EL (cell line): ENCODE measurements at places on chromosomes 6 and 20.

DNA sequence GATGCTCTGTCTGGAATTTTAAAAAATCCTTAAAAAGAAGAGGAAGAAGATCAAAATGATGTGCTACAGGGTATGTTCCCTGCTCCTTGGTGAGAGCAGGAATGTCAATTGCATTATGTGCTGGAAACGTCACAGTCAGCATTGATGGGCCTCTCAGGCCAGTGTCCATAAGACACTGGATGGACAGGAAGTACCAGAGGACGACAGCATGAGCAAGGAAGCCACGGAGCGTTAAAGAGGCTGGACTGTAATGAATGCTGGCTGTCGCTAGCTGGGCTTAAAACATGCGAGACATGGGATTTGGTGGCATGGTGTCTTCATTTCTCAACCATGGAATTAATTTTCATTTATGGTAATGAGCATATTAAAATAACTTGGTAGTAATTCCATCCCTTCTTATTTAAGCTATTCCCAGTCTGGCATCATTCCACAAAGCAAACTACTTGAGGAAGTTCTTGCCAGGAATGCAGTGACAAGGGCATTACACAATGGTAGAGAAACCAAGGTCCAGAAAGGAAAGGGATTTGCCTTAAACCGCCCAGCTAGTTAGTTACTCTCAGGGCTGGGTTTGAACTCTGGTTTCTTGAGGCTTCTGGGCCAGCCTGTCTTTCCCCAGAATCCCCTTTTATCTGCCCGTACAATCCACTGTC, 166.6 kb upstream of the SOX4 start:
- DNase-seq: peak; percentile 17

- no peak for DNase-seq
Measured at GRCh38 chr20:64055893-64056638, 6.6 kb upstream of the SOX18 start.

DNA sequence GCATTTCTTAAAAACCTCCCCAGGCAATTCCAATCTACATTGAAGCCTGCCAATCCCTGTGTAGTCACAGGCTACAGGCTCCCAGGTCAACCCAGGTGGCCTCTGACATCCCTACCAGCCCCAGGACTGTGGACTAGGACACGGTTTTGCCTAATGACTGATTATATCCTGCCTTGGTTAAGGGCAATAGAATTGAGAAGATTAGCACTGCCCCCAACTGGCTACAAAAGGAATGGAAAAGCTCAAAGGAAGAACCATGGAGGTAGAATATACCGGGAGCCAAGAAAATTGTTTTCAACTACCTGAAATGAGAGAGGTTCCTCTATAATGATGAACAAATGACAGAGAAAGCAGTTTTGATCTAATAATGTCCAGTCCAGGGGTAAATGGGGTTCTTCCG, 421.1 kb upstream of the AGPAT4 start:
- peak; percentile 3 for DNase-seq

- peak; percentile 25 for DNase-seq
Measured at GRCh38 chr6:147507162-147508041, 1.1 kb upstream of the SAMD5 start.

DNA sequence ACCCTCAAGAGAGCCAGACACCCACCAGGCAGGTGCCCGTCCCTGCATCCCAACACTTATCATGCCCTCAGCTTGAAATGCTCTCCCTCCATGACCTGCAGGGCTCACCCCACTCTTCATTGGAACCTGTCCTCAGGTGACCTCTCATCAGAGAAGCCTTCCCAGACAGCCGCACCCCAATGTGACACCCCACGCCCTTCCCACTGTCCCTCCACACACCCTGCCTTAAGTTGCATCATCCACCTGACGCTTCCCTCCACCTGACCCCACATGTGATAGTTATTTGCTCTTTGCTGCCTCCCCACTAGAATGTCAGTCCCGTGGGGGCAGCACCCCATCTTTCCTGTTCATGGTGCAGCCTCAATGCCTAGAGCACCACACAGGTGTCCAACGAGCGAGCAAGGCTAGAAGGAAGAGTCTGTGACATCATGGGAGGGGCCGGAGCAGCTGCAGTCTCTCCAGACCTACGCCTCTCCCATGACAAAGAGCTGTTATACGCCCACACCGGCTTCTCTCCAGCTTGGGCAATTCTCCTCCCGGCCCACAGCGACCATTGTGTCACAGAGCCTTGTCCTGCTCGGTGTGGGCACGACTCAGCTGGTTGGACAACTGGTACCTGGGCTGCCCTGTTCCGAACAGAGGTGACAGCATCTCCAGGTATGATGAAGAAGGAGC, 58.2 kb downstream of the NFATC2 start:
- DNase-seq: no peak

DNA sequence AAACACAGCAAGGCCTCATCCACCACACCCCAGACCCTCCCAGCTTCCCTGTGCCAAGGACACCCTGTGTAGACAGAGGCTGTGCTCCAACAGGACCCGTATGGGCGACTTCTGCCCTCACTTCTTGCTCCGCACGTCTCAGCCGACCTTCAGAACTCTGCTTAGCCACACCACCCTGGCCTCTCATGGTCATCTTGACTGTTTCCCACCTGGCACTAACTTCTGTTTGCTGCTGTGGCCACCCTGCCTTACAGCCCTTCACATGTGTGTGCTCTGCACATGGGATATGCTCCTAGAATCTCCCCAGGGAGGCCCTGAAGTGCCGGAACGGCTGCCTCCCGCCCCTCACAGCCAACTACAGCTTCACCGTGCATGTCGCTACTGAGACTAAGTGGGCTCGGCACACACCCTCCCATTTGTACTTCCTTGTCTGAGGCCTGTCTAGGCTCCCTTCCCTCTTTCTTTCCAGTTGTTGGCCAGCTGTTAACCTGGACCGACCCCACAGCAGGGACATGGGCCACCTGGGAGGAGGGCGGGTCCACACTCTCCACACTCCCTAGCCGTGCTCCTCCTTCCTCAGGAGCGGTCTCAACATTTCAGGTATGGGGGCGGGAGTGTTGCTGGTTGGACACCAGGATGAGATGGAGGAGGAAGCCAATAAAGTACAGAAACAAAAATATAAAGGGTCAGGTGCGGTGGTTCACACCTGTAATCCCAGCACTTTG, 69.6 kb downstream of the PYGB start:
- DNase-seq: no peak

DNA sequence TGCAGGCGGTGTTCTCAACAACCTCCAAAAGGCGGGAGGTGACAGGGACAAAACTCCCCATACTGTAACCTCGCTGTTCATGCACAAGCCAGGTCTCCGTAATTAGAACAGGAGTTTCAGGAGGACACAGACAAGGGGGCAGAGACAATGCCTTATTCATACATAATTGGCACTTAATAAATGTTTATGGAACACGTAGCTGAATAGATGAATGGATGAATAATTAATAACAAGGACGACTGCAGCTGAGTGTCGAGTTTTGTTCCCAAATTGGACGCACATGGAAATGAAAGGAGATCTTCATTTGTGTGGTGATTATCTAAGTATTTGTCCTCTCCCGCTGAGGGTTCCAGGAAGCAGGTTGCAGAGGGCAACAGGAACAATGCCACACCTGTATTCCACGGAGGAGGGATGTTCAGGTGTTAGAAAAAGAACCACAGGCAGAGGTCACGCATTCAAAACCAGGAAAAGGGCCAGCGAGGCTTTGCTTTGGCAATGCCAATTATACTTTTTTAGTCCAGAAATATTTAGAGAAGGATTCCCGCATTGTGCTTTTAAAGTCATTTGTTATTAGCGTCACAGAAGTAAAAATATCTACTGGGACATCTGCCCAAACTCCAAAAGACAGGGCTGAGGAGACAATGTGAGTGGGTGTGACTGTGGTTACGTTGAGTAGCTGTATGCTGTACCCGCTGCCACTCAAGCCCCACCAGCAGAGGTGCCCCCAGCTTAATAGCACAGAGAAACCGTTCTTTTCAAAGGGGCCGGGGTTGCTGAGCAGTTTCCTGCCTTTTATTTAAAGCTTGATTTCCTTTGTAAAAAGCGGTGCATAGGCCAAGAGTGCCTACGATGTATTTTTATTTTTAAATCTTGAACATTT, 123.3 kb downstream of the PXDC1 start:
- DNase-seq: no peak

DNA sequence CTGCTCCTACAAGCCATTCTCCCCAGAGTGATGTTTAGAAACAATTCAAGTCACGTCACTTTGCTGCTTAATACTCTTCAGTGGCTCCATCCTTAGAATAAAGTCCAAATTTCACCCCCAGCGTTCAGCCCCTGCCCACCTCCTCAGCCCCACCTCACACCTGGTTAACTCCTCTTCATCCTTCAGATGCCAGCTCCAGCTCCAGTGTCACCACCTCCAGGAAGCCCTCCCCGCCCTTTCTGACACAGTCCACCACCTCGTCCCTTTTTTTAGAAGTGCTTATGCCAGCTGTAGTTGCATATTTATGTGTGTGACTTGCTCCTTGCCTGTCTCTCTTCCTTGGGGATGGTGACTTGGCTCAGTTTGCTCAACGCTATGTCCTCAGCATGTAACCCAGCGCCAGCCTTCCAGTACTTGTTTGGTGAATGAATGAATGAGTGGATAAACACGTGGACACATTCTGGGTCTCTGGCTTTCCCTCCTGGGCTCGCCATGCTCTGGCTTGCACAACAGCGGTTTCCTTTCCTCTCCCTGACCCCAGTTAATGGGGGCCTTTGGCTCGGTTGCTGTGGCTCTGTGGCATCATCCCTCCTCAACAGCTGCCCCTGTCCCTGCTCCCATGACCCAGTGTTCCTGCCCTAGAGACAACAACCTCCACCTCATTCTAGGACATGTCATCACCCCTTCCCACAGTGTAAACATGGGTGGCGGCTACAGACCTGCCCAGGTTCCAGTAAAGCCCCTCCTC, 3.7 kb upstream of the IP6K3 start:
- no peak for DNase-seq

DNA sequence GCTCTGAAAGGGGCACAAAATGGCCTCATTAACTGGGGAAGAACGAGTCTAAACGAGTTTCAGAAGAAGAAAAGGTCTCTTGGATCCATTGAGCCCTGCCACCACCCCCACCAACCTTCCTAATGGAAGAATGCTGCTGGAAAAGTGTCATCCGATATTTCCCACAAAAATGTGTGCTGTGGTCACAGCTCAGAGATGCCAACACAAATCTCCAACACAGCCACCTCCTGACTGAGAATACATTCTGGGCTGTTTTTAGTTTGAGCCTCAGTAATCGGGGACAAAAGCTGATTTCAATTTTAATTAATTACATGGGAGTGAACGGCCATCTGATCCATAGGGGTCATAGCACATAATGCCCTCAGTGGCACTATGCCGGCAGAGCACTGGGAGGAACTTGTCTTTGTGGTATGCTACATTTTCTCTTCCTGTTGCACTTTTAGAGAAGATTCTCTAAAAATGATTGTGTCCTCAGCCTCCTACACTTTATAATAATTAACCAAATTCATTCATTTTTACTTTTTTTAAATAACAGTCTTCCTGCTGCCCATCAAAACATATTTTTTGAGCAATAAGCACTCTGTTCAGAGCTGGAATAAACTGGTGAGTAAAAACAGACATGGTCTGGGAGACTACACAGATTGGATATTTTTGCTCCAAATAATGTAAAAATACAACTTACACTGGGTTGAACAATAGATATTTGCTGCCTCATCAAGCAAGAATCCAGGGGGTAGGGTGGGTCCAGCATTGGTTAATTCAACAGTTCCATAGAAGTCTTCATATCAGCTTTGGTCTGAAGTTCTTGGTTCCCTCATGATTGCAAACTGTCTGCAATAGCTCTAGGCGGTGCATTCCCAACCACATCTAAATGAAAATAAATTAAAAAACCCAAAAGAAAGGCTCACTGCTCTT, 143.6 kb upstream of the TMEM170B start:
- DNase-seq: peak; percentile 72

DNA sequence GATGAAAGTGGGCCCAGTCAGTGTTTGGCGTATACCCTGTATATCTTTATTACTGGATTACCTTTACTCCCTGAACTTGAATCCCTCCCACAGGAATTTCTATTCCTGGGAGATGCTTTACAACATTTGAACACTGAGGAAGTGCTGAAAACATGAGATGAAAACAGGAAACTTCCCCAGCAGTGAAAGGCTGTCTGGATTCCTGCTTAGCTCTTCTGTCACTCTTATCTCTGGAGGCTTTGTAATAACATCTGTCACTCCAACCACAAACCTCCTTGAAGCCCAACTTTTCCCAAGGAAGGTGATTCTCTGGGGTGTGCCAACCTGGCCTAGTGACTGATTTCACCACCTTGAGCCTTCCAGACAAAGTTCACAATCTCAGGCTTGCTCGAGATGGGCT, 264.5 kb upstream of the BMP2 start:
- DNase-seq: no peak

- no peak for DNase-seq
Measured at GRCh38 chr20:43550456-43550855, 8.4 kb upstream of the SGK2 start.

DNA sequence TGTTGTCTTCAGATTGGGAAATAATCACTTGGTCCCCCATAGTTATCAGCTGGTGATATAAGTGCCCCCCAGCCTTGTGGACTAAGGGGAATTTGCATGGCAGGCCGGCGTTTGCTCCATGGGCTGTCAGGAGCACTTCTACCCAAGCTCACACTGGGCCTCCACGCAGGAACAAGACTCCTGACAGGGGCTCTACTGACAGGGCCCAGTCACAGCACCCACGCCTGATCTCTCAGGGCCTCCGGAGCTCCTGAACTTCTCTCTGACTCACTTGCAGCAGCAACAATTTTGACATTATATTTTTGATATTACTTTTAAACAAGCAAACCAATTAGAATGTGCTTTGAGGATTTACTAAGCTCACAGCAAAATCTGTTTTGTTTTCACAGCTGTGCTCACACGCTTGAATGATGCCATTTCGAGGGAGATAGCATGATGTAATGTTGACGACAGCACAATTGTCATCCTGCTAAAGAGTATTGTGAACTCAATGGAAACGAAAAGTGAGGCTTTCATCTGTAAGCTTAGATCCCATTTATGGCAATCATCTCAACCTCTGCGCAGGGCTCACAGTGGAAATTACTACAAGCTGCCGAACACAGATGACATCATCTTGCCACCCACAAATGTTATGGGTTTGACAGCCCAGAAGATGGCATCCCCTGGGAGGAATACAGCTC, 28.7 kb upstream of the TXNDC5 start:
- DNase-seq: no peak

GRCh38 chr20:55500130-55500529, 505.2 kb downstream of the CBLN4 start:
- no peak for DNase-seq

DNA sequence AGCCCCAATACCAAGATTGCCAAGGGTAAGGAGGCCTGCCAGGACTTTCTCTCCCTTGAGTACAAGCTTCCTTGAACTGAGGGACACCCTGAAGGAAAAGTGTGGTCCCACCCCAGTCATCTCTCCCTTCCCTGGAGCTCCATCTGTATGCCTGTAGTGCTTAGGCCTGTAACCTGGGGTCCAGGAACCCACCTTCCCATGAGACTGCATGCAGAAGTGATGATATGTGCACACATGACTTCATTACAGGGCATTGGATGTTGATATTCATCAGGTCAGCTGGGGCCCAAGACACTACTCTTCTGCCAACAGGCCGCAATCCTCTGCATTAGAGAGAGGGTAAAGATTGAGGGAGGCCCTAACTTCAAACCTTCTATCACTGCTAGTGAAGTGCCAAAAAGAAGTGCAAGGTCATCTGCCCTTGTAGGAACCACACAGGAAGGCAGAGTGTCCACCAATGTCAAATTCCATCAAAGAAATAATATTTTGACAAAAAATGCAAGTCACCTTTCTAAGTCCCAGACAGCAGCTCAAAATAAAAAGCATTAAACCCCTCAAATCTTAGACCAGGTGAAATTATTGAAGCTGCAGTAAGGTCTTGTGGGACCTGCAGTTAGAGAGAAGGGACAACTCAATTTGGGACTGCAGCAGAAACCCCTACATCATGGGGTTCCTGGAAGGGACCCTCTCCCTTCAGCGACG, 5.1 kb downstream of the HLA-F start:
- DNase-seq: no peak
